ENCODE measurements at places on chromosomes 16 and 17. TPM values are rescaled to one million over a fixed set of nuclear protein-coding genes. Genes with fewer than 3 reads are reported as not detected.

DNA sequence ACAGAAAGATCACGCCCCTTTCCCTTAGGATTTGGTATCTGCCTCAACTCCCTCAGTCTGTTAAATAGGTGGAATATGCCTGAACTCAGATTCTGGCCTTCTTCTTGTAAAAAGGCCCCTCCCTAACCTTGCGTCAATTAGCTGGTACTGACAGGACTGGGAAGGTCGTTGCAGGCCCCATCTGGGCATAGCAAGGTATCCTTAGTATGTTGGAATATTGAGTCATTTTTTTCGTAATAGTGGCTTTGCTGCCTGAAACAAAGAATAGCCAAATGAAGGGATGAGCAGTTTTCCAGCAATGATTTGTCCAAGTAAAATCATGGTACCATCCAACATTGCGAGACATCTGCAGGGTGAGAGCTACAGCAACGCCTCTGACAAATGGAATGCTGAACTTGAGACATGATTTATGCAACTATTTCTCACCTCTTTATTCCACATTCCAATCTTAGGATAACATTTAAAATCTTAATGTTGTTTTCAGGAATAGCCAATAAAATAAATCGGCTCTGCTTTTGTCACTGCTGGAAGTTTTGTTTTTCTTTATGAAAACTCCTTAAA, 39.3 kb upstream of the BRD7 start:
- DNase-seq = no peak

The NAGS gene
- 0.41 TPM for total RNA-seq

The MT1A gene
- total RNA-seq = not detected

DNA sequence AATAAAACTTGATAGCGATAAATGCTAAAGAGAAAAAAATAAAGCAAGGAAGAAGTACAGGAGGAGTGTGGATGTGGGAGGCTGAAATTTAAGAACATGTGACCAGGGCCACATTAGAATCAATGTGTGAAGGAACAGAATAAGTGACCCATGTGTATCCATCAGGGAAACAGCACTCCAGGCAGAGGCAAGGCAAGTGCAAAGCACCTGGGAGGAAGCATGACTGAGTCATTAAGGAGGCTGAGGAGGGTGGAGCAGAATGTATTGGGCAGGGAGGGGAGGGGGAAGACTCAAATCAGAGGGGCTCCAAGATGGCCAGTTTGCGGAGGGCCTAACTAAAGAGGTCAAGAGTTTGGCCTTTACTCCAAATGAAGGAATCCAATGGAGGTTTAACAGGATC, 8.0 kb downstream of the CDR2 start:
- no peak for DNase-seq

GRCh38 chr17:46097497-46097896, 95.7 kb downstream of the KANSL1 start:
- no peak for DNase-seq

The PDIA2 gene
- total RNA-seq = 2.7 TPM

DNA sequence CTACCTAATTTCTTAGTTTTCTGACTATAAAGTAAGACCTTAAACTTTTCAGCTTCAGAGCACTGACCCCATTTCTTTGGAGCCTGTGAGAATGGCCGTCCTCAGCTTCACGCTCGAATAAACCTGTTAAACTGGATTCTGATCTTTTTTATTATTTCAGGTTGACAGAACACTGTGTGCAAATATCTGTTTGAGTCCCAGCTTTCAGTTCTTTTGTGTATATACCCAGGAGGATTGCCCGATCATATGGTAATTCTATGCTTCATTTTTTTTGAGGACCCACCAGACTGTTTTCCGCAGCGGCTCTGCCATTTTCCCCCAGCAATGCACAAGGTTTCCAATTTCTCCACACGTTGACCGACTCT, 19.8 kb upstream of the KCNH6 start:
- no peak for DNase-seq

DNA sequence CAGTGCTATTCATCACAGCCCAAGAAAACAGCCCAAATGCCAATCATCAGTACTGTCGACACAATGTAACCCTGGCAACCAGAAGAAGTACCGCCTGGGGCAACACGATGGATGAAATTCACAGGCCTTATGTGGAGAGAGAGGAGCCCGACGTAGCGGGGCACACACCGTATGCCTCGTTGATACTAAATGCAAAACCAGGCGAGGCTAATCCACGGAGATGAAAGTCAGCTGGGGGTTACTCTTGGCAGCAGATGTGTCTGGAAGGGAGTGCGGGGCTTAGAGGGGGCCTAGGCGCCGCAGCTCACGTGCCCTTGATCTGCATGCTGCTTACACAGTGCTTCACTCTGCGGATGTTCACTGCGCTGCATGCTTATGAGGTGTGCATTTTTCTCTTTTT, 29.8 kb downstream of the ITGAE start:
- DNase-seq = no peak

DNA sequence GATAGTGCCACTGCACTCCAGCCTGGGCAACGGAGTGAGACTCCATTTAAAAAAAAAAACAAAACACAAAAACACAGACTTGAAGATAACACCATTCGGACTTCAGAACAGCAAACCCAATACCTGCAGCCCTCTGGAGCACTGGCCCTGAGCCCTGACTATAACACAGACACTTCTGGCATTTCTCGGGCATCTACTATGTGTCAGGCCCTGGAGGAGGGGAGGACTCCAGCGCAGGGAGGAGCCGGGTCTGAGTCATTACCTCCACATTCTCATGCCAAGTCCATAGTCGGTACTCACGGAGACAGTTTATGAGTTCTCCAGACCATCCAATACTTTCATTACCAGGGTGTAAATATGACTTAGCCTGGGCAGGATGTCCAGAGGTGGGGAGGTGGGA, 48.8 kb downstream of the PITPNM3 start:
- DNase-seq = no peak

The KRT24 gene
- 0.31 TPM for total RNA-seq

The NXN gene
- 67.8 TPM for total RNA-seq

GRCh38 chr16:81770008-81770407, 9.1 kb upstream of the PLCG2 start:
- DNase-seq = no peak

DNA sequence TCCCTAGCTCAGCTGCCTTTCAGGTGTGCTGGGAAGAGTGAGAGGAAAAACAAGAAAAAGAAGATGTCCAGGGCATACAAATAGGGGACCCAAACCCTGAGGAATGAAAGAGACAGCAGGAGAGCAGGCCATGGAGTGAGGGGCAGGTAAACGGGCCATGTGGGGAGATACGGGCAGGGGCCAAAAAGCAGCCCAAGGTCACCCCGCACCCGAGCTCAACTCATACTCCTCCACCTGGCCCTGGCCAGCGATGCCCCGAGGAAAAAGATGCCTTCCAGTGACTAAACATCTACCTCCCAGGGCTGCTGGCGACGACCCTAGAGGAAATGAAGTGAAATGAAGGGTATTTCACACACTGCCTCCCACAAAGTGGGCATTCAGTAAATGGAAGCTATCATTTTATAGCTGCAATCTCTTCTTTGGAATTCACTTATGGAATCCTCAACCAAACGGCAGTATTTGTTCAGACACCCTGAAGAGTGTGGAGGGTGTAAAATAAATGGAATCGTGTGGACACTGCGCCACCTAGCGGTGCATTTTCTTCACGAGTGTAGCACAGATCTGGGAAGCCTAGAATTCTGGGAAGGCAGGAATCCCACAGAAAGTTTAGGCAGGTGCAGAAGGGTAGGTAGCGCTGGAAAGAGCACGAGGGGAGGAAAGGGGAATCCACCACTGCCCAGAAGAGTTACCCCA, 14.9 kb downstream of the ELAC2 start:
- DNase-seq = peak; percentile 92

- DNase-seq = no peak
Measured at GRCh38 chr17:75810216-75810615, 25.6 kb downstream of the UNK start.

The ZG16 gene
- total RNA-seq = not detected

The PYDC1 gene
- total RNA-seq = not detected

DNA sequence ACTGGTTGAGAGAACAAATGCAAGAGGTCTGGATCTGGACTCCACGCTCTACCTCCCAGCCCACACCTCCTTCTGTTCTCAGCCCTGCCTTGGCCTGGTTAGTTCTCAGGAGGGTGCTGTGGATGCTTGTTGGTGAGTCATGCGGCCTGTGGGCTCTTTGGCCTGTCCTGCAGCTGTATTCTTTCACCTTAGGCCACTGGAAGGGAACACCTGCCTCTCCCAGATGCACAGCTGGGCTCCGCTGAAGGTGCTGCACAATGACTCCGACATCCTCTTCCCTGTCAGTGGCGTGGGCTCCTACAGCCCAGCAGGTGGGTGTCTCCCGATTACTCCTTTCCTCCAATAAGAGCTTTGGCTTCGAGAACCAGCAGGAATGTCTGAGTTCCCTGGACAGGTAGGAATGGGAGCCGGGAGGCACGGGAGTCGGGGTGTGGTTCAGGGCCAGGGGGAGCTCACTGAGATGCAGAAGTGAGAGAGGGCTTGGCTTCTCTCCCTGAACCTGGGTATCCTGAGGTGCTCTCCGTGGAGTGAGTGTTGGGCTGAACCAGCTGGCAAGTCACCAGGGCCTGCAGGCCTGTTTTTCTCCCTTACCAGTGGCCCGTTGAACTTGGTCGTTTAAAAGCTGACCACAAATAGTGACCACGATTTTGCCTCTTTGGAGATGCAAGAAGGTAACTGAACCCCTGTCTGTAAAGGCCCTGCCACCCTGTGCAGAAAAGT, 85.0 kb downstream of the SNX29 start:
- no peak for DNase-seq

The PDILT gene
- total RNA-seq = not detected

The RBFOX1 gene
- total RNA-seq = 34.4 TPM

DNA sequence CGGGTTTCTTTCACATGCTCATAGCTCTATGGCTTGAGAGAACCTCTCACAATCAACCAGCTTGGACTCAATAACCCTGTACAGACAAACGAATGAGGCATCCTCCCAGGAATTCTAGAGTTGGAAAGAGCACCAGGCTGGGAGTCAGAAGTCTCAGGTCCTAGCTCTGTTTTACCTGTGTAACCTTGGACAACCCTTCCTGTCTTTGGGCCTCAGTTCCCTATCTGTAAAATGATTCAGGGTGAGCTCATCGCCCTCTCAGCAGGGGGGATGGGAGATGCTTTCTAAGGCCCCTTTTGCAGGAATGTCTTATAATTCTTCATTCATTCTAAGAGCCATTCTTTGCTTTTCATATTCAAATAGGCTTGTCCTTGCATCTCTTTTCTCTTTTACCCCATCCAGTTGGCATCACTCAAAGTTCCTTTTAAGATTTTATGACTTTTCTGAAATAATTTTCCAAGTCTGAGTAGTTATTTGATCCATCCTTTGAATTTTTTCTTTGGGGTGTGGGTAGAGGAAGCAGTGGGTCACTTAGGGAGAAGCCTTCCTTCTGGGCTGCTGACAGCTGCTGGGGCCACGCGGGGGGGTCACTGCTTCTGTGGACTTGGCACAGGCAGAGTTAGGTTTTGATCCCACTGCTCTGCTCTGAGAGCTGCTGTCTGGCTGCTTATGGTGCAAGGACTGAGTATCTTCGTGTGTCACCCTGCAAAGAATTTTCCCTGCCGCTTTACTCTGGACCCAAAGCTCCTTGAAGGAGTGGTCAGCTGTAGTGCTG, 102.7 kb downstream of the UTP18 start:
- DNase-seq = peak; percentile 68

The RCVRN gene
- not detected for total RNA-seq

GRCh38 chr17:8862213-8863056, 5.0 kb downstream of the PIK3R6 start:
- no peak for DNase-seq

The OR1F1 gene
- total RNA-seq = not detected

GRCh38 chr17:5592382-5592781, 8.1 kb upstream of the NLRP1 start:
- DNase-seq = peak; percentile 82

DNA sequence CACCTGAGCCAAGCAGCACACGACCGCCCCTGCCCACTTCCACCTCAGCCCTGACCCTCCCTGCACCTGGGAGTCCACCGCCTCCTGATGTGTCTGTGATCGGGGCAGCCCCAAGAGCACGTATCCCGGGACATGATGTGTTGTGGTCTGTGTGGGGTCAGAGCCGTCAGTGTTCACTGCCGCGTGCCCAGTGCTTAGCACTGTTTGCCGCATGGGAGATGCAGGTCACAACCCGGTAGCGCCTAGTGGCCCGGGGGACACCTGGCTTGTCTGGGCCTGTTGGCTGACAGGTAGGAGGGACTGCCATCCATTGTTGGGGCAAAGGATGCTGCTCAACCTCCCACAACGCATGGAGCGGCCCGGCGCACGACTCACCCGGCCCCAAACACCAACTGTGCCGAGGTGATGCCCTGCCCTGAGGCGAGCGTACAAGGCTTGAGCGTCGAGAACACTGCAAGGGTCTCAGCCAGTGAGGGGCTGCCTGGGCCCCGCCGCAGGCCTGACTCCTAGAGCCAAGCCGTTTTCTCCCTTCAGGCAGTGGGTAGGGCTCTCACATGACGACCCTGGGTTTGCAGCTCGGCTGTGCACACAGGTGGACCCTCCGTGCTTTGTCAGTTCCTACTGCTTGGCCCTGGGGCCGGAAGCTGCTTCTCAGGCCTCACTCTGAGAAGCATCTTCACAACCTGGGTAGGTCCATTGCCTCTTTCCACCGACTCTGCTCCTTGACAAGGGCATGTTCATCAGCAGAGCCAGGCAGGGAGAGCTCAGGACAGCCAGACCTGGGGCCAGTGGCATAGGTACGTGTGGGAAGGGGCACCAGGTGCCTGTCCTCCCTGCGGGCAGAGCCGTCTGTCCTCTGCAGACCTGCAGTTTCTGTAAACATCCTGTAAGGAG, 5.9 kb upstream of the C16orf95 start:
- DNase-seq = no peak

GRCh38 chr17:59826706-59827453, 65.9 kb downstream of the TUBD1 start:
- DNase-seq = no peak

DNA sequence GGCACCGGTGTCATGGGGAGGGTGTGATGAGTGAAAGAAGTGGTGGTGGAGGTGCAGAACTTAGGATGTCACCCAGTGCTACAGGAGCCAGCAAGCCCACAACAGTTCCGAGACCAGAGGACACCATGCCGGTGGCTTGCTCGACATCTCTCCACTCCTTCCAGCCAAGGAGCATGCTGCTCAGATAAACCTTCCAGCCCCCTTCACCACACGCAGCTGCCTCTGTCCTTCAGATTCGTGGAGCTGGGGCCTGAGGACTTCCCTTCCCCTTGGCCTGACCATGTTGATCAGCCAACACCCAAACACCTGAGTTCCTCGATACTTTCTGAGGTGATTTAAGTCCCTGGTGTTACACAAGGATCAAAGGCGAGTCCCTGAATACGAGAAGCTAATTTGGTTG, 188.8 kb upstream of the FOXF1 start:
- DNase-seq = no peak

- DNase-seq = no peak
Measured at GRCh38 chr17:67183531-67183930, 61.5 kb downstream of the HELZ start.

Data from tongue (tissue), 3 donors.